ENCODE measurements at places on chromosomes 6 and 20. TPM values are rescaled to one million over a fixed set of nuclear protein-coding genes. Genes with fewer than 3 reads are reported as not detected.

The ADGRF5 gene
- not detected for polyA plus RNA-seq

The PTK6 gene
- 0.22 TPM for polyA plus RNA-seq

The GLP1R gene
- polyA plus RNA-seq, result not detected

The ID1 gene
- not detected for polyA plus RNA-seq

The ACSS1 gene
- 94.8 TPM for polyA plus RNA-seq

The SMLR1 gene
- polyA plus RNA-seq, result not detected

The HLA-DOA gene
- polyA plus RNA-seq, result 351 TPM

The ADTRP gene
- not detected for polyA plus RNA-seq

The PERP gene
- 0.13 TPM for polyA plus RNA-seq

The LHFPL5 gene
- not detected for polyA plus RNA-seq

The CDSN gene
- polyA plus RNA-seq, result not detected

The CAGE1 gene
- not detected for polyA plus RNA-seq

The LST1 gene
- 78.2 TPM for polyA plus RNA-seq

The CENPQ gene
- polyA plus RNA-seq, result 8.7 TPM

The C2 gene
- not detected for polyA plus RNA-seq

The TMC2 gene
- polyA plus RNA-seq, result not detected

The CST7 gene
- polyA plus RNA-seq, result 0.65 TPM

The BTNL2 gene
- not detected for polyA plus RNA-seq

The DBNDD2 gene
- polyA plus RNA-seq, result 3.0 TPM

All from naive B cell (primary cell).